Renal cortical epithelial cell (primary cell): ENCODE measurements at places on chromosomes 11 and 22. TPM values are rescaled to one million over a fixed set of nuclear protein-coding genes. Genes with fewer than 3 reads are reported as not detected.

DNA sequence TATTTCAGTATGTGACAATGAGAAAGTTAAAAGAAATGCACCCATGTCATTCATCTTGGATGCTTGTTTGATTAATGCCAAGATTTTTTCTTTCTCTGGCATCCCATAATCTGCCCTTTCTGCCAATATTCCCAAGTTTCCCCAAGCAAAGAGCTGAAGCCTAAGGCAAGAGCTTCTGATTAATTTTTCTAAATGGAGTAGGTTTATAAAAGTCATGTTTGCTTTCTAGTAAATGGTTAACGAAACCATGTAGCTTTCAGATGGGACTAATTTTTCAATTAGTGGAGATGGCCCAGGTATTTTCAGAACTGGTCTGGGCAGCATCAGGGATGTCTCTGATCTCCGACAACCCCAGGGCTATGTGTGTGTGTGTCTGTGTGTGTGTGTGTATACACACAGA, 55.3 kb downstream of the LRRC4C start:
- peak; percentile 33 for DNase-seq

- no peak for DNase-seq
These were observed 19.0 kb downstream of the RNF214 start for GRCh38 chr11:117251506-117251905.

The HSCB gene
- 14.8 and 24.1 TPM in 2 replicates for total RNA-seq

- DNase-seq: peak; percentile 86
These were observed 37.4 kb downstream of the CTNND1 start for GRCh38 chr11:57798905-57799559.

The CCDC34 gene
- 4.0 and 5.0 TPM in 2 replicates for total RNA-seq

GRCh38 chr11:114176321-114176720, 116.8 kb downstream of the ZBTB16 start:
- peak; percentile 41 for DNase-seq

The SYCE3 gene
- not detected in 2 replicates for total RNA-seq

The SCUBE1 gene
- 0.10 TPM in 1 of 2 replicates, not detected in the other for total RNA-seq

- no peak for DNase-seq
These were observed 20.2 kb upstream of the VSTM5 start for GRCh38 chr11:93870616-93871015.

The NLRP6 gene
- not detected in 2 replicates for total RNA-seq

The OR5B21 gene
- total RNA-seq: not detected in 2 replicates

The CWF19L2 gene
- 6.1 and 19.2 TPM in 2 replicates for total RNA-seq

The DLG2 gene
- 0.85 TPM in 1 of 2 replicates, not detected in the other for total RNA-seq

DNA sequence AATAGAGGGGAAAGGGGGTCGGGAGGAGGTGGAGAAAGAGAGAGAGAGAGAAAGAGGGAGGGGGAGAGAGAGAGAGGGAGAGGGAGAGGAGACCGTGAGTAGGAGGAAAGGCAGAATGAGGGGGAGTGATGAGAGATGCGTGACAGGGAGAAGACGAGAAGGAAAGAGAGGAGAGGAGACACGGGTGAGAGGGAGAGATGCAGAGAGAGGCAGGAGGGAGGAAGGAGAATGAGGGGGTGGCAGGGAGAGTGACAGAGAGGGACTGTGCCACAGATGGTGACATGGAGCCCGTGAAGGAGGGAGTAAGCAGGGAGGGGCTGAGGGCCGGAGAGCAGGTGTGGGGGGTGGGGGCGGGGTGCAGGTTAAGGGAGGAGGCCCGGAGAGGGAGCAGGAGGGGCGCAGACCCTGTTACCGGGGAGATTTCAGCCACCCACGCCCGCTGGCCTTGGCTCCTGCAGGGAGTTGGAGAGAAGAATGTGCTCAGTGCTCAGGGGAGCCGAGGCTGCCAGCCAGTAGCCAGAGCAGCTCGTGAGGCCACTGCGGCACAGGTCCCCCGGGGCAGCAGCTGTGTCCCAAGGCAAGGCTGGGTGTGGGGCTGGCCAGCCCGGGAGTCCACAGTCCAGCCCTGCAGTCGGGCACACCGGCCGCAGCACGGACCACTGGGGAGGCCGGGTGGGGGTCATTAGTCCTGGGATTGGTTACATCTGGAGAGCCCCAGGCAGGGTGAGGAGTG, at the start of gene SSTR3:
SSTR3 (minus strand) TSS at position 304 of the 733 bp plus-strand sequence. CDS start 4,674 bp downstream, outside the sequence.
- peak; percentile 19 for DNase-seq

- peak; percentile 60 for DNase-seq
These were observed 1.8 kb upstream of the MARK2 start for GRCh38 chr11:63837027-63837688.

- DNase-seq: peak; percentile 3
These were observed 71.8 kb upstream of the PAX6 start for GRCh38 chr11:31882951-31883392.

GRCh38 chr11:65865550-65866172, 5.4 kb downstream of the MUS81 start:
- DNase-seq: no peak

The NRXN2 gene
- total RNA-seq: under 0.01 TPM in 1 of 2 replicates, not detected in the other

DNA sequence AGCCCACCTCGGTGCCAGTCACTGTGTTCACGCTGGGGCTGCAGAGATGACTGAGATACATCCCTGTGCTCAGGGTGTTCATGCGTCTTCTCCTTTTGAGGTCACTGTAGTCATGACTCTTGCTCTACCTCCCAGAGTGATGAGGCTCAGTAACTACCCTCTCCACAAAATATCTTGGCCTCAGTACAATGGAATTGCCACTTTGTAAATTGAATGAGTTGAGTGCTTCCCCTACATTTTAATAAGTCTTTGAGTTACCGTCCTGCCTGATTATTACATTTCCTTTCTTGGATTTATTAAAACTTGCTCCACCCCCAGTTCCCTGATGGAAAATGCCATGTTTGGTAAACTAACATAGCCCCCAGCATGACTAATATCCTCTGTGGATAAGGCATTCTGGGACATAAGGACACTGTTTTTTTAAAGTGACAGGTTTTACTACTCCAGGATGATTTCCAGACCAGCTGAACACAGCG, 15.9 kb downstream of the PRSS23 start:
- peak; percentile 62 for DNase-seq

DNA sequence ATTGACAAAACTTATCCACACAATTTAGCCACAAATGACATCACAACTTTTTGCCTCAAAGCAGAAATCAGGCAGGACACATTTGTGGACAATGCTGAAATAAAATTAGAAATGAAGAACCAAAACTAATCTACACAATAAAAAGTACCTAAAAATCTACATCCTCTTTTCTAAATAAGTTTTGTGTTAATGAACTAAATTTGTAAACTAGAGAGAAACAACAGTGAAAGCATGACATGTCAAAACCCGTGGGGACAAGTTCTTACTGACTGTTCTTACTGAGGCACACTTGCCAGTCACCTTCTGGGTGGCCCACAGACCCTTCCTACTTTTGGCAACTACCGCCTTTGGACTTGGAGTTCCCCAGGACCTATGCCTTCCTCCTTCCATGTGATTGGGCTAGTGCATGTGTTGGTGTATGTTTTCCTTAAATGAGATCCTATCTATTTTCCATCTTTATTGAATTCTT, 60.7 kb upstream of the MUC15 start:
- DNase-seq: no peak

DNA sequence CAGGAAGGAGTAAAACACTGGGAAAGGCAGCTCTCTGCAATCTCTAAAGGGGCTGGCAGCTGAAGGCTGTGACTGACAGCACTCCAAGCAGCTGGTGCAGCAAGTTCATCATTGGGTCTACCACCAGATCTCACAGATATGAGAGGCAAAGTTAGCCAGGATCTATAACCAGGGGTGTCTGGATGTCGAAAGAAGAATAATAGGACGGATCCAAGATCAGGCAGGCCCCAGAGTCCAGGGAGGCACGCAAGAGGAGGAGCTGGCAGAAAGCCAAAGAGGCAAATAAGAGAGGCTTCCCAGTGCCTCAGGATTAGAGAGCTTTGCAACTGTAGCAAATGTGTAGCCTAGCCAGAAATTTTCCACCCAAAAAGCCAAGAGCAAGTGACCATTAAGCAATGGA, 77.1 kb downstream of the RBMXL2 start:
- no peak for DNase-seq

- DNase-seq: peak; percentile 73
These were observed 17.3 kb downstream of the TRMU start for GRCh38 chr22:46352691-46353386.

DNA sequence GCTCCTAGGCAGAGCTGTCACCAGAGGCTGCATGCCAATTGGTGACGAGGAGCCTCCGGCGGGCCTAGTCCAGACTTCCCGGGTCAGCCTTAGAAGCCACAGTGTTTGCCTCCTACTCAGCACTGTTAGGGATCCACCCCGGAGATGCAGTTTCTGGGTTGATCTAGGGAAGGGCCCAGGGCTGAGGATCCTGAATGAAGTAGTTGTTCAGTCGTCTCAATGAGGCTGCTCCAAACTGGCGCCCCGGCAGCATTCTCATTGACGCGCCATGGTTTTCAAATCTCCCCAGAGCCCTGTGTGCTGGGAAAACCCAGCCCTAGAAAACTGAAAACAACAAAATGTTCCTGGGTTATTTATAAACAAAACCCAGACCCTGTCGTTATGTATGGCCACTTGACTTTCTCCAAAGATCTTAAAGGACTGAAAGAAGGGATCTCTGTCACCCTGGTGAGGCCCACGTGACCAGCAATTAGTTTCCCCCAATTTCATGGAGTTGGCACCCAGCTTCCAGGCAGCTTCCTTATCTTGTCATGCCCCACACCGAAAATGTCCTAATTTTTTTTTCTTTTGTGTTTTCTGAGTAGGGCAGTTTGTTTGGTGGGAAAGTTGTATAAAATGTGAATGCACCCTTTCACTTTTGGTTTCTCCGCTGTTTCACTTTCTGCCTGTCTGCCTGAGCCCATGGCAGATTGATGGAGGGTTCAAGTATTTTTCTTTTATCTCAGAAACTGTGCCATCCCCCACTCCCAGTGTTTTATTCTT, 2.0 kb upstream of the EHD1 start:
- DNase-seq: no peak

The SLC15A3 gene
- 0.89 and 5.9 TPM in 2 replicates for total RNA-seq

The CEND1 gene
- 0.60 TPM in 1 of 2 replicates, not detected in the other for total RNA-seq

- peak; percentile 9 for DNase-seq
These were observed 148.3 kb upstream of the POU2AF2 start for GRCh38 chr11:111097191-111097590.

The PNPLA5 gene
- total RNA-seq: not detected in 2 replicates

GRCh38 chr11:104490182-104490581, 326.2 kb upstream of the PDGFD start:
- DNase-seq: no peak
